ENCODE measurements at places on chromosomes 4 and X. TPM values are rescaled to one million over a fixed set of nuclear protein-coding genes. Genes with fewer than 3 reads are reported as not detected.

Gene TMEM47
- polyA plus RNA-seq = 47.7 TPM

Gene TAB3
- polyA plus RNA-seq = 10.1 TPM

Gene PDZD4
- polyA plus RNA-seq = 28.0 TPM

Gene SPIN2B
- polyA plus RNA-seq = 14.7 TPM

Gene SMAD1
- 17.1 TPM for polyA plus RNA-seq

DNA sequence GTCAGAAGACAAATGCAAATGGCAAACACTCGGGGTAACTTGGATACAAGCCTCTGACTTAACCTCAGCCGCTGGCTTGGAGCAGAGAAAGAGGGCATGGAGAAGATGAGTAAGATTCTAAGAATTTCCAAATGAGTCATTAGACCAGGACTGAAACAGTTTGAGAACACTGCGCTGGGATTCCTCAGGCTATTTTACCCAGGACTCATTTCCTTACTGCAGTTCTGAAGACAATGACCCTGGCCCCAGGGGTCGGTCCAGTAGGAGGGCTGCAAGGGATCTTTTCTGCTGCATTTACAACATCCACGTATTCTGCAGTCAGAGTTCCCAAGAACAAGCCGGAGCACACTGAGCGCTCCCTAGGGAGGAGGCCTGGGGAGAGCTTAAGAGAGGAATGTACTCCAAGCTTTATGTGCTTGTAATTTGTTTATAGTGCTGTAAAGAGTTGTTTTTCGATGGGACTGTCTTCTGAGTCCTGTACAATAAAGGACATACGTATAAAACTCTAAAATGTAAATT lies 27.3 kb upstream of the SORBS2 start:
- DNase-seq = peak; percentile 69

DNA sequence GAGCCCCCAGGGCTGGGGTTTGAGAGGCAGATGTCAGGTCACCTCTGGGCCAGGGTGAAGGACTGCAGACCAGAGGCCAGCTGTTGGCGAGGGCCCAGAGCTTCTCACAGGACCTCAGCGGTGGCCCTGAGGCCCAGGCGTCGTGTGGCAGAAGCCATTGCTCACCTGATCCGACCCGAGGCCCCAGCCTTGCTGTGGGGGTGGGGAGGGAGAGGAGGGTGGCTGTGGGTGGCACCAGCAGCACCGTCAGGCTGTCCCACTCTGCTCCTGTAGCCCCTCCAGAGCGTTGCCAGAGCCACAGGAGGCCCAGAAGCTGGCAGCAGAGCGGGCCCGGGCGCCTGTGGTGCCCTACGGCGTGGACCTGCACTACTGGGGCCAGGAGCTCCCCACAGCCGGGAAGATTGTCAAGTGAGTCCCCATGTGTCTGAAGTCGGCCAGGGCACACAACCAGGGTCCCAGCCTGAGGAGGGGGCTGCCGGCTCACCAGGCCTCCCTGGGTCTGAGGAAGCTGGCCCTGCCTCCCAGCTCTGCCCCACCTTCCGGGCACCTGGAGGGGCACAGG lies 28.8 kb downstream of the UVSSA start:
- DNase-seq = no peak

GRCh38 chrX:68985135-68985755 lies 156.4 kb downstream of the EFNB1 start:
- DNase-seq = no peak

DNA sequence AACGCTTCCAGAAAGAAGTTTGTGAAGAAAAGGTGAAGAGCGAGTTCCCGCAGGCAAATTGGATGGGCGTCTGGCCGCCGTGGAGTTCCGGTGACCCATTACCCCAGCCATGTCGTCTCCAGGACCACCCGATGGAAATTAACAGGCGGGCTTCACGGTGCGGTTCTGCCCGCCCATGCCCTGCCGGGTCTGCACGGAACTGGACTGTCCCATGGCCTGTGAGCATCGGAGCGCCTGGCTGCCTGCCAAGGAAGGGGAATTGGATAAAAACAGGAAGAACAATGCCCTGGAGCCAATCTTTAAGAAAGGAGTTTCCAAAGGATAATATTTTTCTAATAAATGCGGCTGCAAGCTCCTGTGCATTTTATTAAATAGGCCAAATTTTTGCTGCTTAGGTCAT lies 319.8 kb upstream of the SLC7A11 start:
- DNase-seq = no peak

- no peak for DNase-seq
These were observed at the start of gene EVC2 for GRCh38 chr4:5708449-5709206. Gene EVC2 (minus strand): TSS chr4:5708559. CDS start chr4:5708513, 46 bp downstream.

GRCh38 chr4:175422331-175422730 lies 389.7 kb downstream of the GPM6A start:
- no peak for DNase-seq

DNA sequence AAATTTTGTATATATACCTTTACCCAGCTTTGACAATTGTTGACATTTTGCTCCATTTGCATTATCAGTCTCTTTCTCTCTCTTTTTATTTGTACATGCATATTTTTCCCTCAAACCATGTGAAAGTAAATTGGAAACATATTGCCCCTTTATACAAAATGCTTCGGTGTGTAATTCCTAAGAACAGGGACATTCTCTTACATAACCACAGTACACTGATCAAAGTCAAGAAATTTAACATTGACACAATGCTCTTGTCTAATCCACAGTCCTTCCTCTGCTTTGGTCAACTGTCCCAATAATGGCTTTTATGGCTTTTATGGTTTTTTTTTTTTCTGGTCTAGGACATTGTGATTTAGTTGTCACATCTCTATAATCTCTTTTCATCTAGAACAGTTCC lies 9.5 kb upstream of the SMS start:
- no peak for DNase-seq

GRCh38 chr4:76781698-76782595 lies 116.0 kb downstream of the SOWAHB start:
- no peak for DNase-seq

- DNase-seq = no peak
These were observed 34.6 kb downstream of the EFHC2 start for GRCh38 chrX:44308869-44309268.

DNA sequence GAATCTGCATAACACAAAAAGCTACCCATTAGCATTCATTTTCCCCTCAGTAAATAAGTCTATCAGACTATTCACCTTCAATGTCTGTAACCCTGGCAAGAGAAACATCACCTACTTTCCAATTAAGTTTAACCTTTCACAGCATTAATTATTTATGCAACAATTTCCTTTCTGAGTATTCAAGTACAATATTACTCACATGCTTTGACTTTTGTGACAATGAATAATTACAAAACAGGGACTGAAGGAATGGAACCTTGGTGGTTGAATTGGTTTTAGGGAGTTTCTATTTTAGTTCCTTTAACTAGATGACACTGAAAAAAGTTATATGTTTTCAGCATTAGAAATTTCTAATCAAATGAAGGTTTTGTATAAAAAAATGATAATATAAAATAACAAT lies 932.3 kb upstream of the EPHA5 start:
- no peak for DNase-seq

DNA sequence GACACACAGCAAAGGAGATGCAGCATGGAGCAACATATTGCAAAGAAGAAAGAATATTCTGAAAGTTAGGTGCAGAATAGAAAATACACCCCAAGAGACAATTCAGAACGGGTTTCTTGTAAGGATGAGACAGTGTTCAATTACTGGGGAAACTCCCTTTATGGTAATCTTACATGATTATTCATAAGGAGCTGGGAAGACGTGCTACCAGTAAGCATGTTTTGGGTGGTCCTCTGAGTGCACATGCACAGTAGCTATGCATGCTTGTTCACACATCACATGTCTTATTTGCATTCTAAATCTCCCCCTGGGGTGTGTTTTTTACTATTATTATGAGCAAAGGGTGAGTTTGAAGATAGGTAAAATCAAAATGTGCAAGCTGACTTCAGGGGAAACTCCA lies 1448.8 kb downstream of the TECRL start:
- no peak for DNase-seq

DNA sequence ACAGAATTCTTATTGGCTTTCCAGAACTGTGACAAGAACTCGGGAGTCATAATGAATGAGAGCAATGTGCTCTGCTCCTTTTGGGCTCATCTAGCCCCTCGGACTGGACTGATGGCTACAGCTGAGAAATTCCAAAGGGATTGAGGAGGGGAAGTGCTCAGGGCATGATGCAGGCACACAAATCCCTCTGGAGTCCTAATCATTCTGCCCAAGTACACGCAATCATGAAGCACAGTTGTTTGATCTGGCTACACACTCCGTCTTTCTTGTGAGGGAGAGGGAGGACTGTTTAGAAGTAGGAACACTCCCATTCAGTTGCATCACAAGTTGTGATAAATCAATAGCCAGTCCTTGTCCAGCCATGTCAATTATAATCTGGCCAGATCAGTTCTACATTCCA lies 237.5 kb downstream of the COL25A1 start:
- no peak for DNase-seq

- no peak for DNase-seq
These were observed 207.5 kb downstream of the FAM47B start for GRCh38 chrX:35150052-35150451.

GRCh38 chr4:30870513-30870912 lies 150.3 kb downstream of the PCDH7 start:
- DNase-seq = no peak

DNA sequence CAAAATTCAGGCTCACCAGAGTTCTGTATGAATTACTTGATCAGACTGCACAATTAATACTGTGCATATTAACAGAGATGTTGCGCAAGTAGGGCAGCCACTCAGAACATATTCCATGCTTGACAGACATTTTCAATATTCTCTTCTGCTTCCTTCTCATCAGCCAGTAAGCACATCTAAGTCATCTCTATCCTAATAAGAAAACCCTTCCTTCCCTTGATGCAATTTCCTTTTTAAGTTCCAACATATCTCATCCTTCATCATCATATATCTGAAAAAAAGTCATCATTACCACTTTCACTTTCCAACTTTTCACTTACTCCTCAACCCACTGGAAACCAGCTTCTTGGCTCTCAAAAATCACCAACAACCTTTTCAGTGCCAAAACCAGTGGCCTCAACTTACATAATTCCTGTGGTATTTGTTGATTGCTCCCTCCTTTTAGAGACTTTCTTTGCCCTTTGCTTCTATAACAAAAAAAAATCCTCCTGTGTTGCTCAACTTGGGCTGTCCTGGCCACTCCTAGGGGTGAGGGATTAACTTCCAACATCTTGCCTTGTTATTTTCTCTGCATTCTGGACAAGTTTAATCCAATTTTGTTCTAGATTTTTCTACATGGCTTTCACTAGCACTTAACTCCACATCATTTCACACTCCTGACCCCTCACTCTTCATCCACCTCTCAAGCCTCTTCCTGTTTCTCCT lies 14.1 kb downstream of the MBNL3 start:
- no peak for DNase-seq

DNA sequence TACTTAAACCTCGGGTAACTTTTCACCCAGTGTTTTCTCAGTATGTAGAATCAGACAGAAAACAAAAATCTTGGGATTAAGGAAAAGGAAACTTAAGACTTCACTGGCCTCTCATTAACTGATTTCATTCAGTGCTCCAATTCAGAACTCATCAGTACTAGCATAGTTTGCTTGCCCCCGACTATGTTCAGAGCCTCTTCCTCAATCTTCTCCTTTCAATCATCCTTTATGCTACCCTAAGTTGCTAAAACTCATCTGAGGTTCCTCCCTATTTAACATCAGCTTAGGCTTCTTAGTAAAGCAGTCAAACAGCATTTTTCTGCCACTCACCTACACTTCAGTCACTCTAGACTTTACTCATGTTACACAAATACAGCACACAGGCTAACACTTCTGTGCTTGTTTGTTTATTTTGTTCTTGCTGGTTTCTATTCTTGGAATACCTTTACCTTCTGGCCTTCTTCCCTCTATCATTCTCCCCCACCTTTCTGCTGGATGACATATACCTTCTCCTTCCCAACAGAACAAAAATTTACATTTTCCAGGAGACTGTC lies 163.0 kb upstream of the TLL1 start:
- no peak for DNase-seq

DNA sequence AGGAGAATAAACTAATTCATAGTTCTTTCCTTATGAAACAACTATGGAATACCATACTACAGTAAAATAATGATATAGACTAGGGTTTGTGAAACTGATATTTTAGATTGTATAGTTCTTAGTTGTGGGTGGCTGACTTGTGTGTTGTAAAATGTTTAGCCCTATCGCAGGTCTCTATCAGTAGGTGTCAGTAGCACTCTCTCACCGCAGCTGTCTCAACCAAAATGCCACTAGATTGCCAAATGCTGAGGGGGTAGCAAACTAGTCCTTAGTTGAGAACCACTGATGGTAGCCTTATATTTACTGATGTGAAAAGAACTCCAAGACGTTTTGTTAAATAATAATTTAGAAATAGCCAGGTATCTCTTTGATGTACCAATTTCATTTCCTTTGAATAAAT lies 48.1 kb downstream of the RHOXF2B start:
- DNase-seq = no peak

All from urinary bladder (tissue), 4 donors.